ENCODE measurements at places on chromosomes 2 and 18. TPM values are rescaled to one million over a fixed set of nuclear protein-coding genes. Genes with fewer than 3 reads are reported as not detected.

GRCh38 chr2:230131366-230131765 is 62.6 kb upstream of the SLC16A14 start:
- DNase-seq, result no peak

The PID1 gene
- 22.4 TPM for total RNA-seq

GRCh38 chr2:232876978-232877441 is 6.9 kb downstream of the SNORC start:
- DNase-seq, result no peak

GRCh38 chr2:19883486-19883885 is 18.3 kb downstream of the TTC32 start:
- DNase-seq, result no peak

DNA sequence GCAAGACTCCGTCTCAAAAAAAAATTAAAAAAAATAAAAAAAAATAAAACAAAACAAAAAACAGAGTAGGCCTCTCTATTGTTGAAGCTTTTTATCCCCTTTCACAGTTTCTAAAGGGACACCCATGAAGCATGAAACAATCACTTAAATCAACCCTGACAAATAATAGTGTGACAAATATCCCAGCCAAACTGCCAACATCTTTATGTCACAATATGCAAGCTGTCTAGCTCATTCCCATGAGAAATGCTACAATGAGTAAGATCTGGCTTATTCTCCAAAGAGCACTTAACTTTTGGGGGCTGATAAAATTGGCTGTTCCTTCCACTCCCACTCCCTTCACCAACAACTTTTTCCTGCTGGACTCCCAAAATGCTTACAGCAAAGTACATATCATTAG is 21.7 kb upstream of the ABCA12 start:
- DNase-seq, result no peak

GRCh38 chr2:131076707-131077106 is 16.6 kb downstream of the FAM168B start:
- no peak for DNase-seq

DNA sequence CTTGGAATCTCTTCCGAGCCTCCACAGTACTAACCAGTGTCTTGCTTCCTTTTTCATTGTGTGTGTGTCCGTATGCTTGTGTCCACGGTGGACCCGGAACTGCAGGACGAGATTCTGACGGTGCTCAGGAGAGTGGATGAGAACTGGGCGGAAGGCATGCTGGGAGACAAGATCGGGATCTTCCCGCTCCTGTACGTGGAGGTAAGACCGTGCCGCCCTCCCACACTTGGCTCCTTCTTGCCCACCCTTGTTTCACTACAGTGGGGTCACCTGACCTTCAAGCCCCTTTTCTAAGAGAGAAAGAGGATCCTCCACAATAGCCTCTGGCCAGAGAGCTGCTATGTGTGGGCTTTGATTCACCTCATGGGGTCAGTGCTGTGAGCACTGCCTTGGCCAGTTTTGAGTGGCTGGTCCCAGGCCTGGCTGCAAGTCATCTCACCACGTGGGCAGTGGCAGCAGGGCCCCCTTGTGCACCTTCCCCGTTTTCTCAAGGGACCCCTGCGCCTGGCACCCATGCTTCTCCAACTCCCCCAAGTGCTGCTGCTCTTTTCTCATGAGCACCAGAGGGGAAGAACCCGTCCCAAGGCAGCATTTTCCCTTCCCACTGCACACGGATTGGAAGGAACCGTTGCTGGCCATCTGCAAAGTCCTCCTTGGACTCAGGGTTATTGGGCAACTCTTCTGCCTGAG is 242.1 kb downstream of the SEPTIN10 start:
- DNase-seq, result peak; percentile 78

GRCh38 chr2:237412988-237413776 is 782 bp downstream of the COL6A3 start:
- no peak for DNase-seq

The NTSR2 gene
- not detected for total RNA-seq

GRCh38 chr2:134392442-134393074 is 138.7 kb downstream of the MGAT5 start:
- no peak for DNase-seq

The TEX44 gene
- not detected for total RNA-seq

- DNase-seq, result no peak
Observed at GRCh38 chr2:231769170-231770136, 11.6 kb downstream of the PDE6D start.

DNA sequence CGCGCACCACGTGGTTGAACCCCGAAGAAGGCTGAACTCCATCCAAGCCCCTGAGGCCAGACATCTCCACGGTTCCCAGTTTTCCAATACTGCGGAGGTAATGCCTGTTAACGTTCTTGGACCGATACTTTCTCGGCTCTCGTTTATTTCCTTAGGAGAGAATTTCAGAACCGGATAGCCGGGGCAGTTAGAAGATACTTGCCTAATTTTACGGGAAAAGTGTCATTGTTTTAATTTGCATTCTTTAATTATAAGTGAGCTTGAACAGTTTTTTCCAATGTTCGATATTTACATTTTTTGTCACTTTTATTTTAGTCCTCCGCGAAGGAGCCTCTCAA is 10.2 kb upstream of the KCNG2 start:
- DNase-seq, result no peak

DNA sequence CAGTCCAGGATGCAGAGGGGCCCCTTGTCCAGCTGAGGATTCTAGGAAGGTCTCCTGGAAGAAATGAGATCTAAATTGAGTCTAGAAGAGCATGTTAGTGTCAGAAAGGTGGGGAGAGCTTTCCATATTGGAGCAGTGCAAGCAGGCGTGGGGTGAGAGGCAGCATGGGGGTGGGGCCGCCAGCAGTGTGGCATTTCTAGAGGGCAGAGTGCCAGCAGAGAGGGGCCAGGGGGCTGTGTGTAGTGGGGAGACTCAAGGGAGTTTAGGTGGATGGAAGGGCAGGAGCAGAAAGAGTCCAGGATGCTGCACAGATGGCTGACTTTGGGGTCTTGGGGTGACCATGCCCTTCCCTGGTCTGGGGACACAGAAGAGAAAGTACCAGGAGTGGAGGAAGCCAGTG is 2.1 kb downstream of the VIL1 start:
- no peak for DNase-seq

DNA sequence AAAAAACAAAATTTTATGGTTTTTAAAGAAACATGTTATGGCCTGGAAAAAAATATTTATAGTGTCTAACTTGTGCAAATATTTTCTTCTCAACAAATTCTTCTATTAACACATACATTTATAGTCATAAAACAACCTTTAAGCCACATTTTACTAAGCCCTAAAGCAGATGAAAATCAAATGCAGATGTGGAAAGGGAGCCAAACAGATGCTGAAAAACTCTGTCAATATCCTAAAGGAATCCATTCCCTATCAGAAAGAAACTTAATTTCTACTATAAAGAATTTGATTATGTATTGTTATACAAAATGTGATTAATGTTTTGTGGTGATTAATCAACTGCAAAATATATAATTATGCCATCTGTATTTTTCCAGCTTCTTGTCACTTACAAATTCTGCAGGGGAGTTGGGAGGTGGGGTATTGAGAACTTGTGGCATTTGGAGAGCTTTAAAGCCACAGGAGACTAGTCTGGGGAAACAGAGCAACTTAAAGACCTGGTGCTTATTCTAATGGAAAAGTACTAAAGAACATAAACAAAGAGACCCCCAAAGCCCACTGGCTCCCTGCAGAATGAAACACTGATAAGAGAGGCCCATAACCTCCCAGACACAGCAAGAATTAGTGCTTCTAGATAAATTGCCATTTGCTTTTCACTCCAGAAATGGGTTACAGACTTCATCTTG is 1721.0 kb upstream of the PIK3C3 start:
- DNase-seq, result no peak

DNA sequence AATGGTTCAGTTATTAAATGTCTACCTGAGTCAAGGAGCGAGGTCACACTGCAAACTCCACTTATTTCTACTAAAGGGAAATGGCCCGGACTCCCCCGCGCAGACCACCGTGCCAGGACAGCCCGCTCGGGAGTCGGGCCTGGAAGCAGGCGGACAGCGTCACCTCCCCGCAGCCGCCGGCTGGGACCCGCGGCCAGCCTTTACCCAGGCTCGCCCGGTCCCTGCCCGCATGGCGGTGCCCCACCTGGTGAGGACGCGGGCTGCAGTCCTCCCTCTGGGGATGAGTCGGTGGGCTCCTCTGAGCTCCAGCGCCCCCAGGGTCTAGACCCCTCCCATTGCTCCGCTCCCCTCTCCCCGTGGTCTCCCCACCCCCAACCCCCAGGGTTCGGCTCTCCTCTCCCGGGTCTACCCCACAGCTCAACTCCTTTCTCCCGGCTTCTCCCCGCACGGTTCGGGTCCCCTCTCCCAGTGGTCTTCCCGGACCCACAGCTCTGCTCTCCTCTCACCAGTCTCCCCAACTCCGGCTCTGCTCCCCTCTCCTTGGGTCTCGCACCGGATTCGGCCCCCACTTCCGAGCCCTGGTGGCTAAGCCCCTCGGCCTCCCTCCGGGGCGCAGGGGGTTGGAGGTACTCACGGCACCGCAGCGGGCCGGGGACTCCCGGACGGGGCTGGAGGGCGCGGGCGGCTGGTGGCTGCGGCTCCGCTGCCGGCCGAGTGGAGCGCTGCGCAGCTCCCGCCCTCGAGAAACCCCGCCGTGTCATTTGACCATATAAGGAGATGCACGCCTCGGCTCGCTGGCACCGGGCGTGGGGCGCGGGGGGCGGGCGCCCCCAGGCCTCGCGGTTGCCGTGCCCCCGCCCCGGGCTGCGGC is at the start of gene FHL2:
Gene FHL2 (minus strand): TSS at position 716 of the 871 bp plus-strand sequence. CDS start 12,535 bp downstream, outside the sequence.
- DNase-seq, result no peak

DNA sequence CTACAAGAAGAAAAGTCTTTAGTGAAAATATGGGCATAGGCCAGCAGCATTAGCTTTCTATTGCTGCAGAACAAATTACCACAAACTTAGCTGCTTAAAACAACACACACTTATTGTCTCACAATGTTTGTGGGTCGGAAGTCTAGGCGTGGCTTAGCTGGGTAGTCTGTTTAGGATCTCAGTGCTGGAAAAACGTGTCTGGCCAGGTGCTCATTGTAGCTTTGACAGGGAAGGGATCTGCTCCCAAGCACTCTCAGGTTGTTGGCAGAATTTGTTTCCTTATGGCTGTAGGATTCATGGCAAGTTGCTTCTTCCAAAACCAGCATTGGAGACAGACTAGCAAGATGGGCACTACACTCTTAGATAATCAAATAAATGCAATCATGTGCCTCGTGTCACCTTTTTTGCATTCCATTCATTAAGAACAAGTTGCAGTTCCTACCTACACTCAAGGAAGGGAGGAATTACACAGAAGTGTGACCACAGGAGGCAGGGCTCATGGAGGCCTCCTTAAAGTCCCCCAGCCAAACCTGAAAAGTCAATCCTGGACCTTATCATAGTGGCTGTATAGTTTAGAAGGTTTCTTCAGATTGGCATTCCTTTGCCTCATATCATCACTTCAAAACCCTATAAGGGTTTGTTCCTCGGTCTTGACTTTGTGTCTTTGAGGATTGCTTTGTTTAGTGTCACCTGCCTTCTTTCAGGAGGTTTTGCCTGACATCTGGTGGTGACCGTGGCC is 17.3 kb downstream of the MRPL30 start:
- DNase-seq, result no peak

- DNase-seq, result no peak
Observed at GRCh38 chr2:6113786-6114185, 421.6 kb downstream of the SOX11 start.

GRCh38 chr2:7621018-7621814 is 704.0 kb downstream of the RNF144A start:
- DNase-seq, result no peak

DNA sequence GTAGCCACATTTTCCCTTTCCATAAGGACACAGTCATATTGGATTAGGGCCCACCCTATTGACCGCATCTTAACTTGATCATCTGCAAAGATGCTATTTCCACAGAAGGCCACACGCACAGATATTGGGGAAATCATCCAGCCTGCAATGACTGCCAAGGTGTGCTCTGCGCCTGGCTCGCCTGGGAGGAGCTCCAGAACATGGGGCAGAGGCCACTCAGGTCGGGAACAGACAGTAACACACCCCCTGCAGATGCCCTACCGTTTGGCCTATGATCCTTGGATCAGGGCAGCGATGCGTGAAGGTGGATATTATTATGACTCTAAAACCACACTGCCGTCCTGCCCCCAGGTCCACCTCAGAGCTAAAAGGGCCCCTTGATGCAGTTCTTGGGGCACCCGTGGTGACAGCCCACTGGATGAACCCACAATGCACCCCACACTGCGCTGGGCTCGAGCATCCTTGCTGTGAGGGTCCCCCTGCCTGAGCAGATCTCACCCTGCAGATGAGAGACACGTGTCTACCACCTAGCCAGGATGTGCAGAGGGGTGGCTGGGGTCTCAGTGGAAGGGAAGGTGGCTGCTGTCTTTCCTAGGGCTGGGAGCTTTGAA is 72.9 kb upstream of the ZNF516 start:
- no peak for DNase-seq

GRCh38 chr2:168698969-168699368 is 103.5 kb upstream of the NOSTRIN start:
- DNase-seq, result no peak

DNA sequence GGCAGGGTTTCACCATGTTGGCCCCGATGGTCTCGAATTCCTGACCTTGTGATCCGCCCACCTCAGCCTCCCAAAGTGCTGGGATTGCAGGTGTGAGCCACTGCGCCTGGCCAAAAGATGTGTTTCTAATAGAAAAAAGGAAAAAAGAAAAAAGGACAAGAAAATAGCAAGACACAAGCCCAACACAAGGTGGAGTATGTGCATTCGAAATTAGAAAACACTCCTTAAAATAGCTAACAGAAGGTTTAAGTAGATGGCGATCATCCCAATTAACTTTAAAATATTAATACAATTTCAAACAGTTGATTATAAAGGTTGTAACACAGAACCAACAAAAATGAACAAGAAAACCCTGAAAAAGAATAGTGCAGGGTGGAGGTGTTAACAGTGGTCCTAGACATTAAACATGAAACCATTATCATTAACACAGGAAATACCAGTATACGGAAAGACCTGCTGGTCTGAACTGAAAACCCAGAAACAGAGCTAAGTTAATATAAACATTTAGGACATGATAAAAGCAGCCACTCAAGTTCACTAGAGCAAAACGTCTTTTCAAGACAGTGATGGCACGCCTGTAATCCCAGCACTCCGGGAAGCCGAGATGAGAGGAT is 57.9 kb downstream of the HDLBP start:
- DNase-seq, result no peak

- no peak for DNase-seq
Observed at GRCh38 chr2:114661971-114662939, 219.8 kb downstream of the DPP10 start.
